BJ (cell line): ENCODE measurements at places on chromosomes 2 and 18.
A peak's percentile ranks its signal among the peaks of the same experiment; 100 is the strongest.

DNA sequence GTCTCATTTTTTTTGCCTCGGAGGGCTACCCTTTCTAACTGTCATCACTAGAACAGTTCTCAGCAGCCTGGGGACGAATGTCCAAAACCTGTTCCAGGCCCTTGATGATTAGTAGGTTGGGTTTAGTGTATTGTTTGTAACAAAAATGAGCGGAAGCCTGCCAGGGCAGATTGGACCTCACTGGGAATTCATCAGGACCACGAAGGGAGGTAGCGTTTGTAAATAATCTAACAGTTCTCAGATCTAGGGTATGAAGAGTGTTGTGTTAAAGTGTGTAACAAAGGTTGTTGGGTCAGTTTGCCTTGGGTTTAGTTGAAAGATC is 799 bp downstream of the CEP68 start:
- DNase-seq: no peak

GRCh38 chr2:12773586-12774394 is 57.1 kb downstream of the TRIB2 start:
- no peak for DNase-seq

DNA sequence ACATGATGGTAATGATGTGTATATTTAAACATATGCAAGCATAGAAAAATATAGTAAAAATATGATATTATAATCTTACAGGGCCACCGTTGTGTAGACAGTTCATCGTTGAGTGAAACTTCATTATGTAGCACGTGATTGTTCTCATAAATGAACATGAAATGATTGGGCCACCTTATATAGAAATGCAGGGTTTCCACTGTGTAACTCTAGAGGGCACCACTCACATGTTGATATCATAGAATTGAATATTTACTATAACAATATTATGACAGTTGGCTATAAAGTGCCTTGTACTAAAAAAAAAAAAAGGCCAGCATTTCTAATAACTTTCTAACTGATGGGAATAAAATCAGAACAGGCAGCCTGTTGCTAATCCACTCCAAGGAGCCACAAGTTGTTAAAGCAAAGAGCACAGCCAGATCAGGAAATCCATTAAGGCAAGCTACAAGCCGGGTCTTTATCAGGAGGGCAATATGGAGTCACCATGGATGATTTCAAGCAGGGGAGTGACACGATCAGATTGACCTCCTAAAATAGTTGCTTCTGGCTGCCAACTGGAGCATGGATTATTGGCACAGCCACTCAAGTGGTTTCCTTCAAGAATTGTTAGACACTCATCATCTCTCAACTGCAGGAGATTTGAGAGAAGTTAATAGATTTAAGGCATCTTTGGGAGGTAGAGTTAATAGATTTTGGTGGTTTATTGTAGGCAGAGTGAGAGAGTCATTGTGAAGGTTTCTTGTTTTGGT is 16.7 kb downstream of the IL1F10 start:
- no peak for DNase-seq

GRCh38 chr2:37457401-37457901 is 113.0 kb downstream of the QPCT start:
- peak; percentile 58 for DNase-seq

GRCh38 chr2:100752628-100753333 is 67.2 kb upstream of the NPAS2 start:
- peak; percentile 64 for DNase-seq

GRCh38 chr2:46669016-46669415 is 189.7 kb downstream of the TMEM247 start:
- no peak for DNase-seq

- peak; percentile 18 for DNase-seq
Measured at GRCh38 chr2:180618570-180618969, 361.8 kb upstream of the UBE2E3 start.

GRCh38 chr2:165636959-165637358 is 157.1 kb downstream of the GALNT3 start:
- DNase-seq: no peak

DNA sequence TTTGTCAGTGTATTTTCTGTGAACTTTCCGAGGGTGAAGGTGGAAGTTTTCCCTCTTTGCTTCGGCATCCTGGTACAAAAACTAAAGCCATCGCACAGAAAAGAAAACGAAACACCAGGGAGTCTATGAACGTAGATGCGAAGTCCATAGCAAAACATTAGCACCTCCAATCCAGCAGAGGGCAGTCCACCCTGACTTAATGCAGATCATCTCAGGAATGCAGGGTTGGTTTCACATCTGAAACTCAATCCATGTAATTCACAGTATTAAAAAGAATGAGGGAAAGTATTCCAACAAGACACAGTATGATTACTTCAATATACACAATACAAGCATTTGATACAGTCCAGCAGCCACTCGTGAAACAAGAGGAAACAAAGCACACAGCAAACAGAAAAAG is 70.8 kb downstream of the RTP5 start:
- DNase-seq: no peak

DNA sequence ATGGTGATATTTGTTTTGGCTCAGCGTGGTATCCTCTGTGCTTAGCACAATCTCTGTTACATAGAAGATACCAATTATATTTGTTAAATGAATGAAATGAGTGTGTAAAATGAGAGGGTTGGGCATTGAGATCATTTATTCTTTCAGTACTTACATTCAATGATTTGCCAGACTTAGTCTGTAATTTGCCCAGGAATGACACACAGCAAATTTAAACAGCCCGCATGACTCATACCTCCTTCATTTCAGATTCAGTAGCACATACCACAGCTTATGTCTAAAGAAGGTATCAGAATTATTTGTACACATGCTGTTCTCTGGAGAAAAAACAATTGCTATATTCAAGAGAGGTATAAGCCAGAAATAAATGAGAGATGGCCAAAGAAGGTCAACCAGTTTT is 37.0 kb downstream of the KLHL14 start:
- DNase-seq: no peak

- no peak for DNase-seq
Measured at GRCh38 chr2:66544258-66544657, 109.3 kb downstream of the MEIS1 start.

- no peak for DNase-seq
Measured at GRCh38 chr2:240557808-240558207, at the start of gene ANKMY1. TSS of gene ANKMY1 (minus strand) at chr2:240557988. CDS start at chr2:240557335, 653 bp downstream.

- DNase-seq: no peak
Measured at GRCh38 chr18:45463451-45463850, 151.8 kb upstream of the SLC14A2 start.

DNA sequence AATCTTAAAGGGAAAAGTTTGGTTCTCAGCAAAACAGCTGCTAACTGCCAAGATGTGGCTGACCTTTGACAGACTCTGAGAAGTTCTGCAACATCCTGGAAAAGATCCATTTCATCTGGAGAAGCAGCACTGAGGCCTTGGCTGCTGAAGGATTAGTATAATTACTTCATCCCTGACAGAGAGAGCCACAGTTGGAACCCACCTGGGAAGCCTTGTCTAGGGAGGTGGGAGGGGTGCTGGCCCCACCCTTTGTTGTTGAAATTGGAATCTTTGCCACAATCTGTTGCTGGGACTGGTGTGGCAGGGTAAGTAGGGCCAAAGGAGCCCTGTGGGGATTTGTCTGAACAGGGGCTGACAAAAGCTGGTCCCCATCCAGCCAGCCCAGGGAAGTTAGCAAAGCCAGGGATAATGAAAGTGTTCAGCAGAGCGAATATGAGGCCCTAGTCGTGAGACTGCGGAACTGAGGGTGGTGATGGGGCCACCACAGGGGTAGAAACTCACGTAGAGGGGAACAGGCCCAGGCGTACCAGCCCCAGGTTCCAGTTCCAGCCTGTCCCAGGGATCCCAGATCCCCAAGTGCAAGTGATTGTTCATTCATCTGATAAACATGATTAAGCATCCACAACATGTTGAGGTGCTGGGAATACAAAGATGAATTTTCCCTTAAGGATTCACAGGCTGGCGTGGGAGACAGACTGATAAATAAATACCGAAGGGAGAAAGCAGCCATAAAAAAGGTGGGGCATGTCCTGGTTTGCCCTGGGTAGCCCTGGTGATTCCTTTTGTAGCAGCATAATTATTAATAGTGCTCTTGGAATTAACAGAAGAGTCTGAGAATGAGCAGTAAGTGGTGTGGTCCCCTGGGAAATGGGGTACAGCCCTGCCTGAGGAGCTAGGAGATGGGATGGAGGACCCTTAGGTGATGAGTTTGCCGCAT is 60.0 kb downstream of the MYO1B start:
- peak; percentile 67 for DNase-seq

- peak; percentile 23 for DNase-seq
Measured at GRCh38 chr2:72755647-72756423, 70.0 kb downstream of the EXOC6B start.

DNA sequence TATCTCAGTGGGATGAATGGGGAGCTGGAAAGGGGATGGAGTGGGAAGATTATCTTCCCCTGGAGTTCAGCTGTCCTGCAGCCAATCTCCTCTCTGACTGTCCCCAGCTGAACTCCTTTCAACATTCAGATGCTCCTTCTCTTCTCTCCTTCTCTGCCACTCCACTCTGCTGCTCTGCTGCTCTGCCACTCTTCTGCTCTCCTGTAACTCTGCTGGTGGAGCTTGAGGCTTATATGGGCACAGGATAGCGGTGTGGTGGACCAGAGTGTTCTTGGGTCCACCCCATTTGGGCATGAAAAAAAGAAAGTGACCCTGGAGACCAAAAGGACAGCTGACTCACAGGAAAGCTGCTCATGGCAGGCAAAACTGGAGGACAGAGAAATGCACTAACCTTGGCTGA is 26.6 kb downstream of the FAHD2B start:
- no peak for DNase-seq

GRCh38 chr2:36330473-36331395 is 24.8 kb upstream of the CRIM1 start:
- no peak for DNase-seq
